Activated CD4-positive, alpha-beta T cell treated with anti-CD3 and anti-CD28 coated beads, Interleukin-10, Interleukin-2, amounts not matched to agents 100 ng/mL and 50 ng/mL, durations not matched to agents 16 hours and 8 hours (primary cell): ENCODE measurements at places on chromosomes 5 and 9.

DNA sequence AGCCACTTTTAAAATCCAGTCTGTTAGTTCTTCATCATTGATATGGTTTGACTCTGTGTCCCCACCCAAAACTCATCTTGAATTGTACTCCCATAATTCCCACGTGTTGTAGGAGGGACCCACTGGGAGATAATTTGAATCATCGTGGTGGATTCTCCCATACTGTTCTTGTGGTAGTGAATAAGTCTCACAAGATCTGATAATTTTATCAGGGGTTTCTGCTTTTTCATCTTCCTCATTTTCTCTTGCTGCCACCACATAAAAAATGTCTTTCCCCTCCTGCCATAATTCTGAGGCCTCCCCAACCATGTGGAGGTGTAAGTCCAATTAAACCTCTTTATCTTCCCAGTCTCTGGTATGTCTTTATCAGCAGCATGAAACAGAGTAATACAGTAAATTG, 26.9 kb upstream of the SH3TC2 start:
- DNase-seq: no peak

GRCh38 chr5:59222687-59223511, 640.0 kb downstream of the RAB3C start:
- no peak for DNase-seq

- DNase-seq: no peak
These were observed 644.6 kb downstream of the PRR16 start for GRCh38 chr5:121108725-121109124.

DNA sequence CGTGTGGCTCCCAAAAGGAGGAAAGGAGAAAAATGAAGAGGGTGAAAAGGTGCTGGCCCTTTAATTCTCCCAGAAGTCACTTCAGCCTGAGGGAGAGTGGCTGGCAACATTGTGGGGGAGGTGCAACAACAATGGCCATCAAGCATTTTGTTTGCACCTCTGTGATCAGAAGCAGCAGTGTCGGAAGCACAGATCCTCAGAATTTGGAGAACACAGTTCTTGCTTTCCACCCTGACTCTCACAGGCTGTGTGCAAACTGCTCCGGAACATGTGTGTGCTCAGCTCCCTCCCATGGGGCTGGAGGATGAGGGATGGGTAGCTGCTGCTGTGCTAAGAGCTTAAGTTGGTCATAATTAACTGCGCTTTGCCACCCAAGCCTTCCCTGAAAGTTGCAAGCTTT, 127.1 kb downstream of the DPYSL3 start:
- DNase-seq: no peak

DNA sequence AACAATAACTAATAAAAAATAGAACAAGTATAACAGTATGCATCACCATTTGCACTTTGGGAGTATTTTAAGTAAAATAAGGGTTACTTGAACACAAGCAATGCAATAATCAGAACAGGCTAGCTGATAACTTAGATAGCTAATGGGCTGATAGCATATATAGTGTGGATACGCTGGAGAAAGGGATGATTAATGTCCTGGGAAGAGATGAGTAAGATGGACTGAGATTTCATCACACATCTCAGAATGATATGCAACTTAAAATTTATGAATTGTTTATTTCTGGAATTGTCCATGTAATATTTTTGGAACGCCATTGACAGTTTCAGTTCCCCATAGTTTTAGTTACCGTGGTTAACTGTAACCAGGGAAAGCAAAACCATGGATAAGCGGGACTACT, 173.6 kb downstream of the ISL1 start:
- no peak for DNase-seq

DNA sequence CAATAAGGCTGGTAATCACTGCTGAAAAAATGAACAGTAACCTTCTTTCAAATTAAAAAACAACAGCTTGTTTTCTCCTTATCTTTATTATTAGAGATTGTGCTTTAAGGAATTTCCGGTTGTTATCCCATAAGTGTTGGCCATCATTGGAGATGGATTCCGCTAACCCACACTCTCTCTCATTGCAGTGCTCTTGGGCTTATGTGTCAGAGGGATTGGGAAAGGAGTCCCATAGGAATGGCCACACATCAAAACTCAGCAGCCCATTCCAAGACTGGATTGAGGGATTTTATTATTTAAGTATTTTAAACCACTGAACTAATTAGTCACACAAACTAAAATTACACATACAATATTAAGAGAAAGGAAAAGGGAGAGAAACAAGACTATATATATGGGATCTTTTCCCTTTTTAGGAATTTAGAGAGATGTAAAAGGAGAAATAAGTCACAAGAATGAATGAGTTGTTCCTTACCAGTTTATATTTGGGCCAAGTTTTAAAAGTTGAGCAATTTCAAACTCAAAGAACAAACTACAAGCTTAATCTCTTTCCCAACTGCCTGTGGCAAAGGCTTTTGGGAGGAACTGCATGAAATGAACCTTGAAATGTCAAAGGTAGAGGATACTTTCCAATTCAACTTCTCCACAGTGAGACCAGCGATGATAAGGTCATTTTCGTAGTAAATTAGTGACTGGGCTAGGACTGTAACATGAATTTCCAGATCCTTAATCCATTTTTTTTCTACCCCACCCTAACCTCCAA, 2.4 kb downstream of the SPINK6 start:
- DNase-seq: no peak

- no peak for DNase-seq
These were observed 448.6 kb downstream of the PLK2 start for GRCh38 chr5:58011301-58011700.

DNA sequence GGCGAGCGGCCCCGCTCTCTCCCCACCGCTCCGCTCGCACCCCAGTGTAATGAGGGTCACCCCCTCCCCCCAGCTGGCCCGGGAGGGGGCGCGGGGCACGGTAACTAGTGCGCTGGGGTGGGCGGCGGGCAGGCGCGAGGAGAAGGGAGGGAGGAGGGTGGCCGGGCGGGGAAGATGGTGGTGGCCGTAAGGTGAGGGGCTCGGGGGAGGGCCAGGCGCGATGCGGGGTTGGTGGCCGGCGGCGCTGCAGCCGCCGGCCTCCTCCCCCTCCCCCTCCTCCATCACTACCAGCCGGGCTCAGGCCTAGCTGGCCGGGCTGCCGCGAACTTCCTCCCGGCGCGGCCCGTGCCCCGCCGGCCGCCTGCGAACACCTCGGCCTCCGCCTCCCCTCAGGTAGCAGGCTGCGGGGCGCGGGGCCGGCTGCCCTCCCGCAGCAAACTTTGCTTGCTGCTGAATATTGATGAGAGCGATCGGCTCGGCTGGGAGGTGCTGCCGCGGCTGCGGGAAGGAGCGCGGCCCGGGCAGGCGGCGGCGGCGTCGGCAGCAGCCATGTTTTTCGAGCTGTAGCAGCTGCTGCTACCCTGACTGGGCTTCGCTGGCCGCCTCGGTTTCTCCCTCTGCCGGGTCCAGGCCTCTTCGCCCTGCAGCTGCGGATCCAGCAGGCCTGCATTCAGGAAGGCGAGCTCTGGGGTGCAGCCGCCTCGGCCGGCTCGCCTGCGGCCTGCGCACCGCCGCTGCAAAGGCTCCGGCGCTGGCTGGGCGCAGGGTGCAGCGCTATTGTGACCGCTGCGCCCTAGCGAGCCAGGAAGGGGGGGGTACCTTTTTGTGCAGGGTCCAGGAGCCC, 502 bp downstream of the NSD1 start:
- DNase-seq: peak; percentile 47
